ENCODE measurements at places on chromosomes 6 and 20.
A peak's percentile ranks its signal among the peaks of the same experiment; 100 is the strongest.

DNA sequence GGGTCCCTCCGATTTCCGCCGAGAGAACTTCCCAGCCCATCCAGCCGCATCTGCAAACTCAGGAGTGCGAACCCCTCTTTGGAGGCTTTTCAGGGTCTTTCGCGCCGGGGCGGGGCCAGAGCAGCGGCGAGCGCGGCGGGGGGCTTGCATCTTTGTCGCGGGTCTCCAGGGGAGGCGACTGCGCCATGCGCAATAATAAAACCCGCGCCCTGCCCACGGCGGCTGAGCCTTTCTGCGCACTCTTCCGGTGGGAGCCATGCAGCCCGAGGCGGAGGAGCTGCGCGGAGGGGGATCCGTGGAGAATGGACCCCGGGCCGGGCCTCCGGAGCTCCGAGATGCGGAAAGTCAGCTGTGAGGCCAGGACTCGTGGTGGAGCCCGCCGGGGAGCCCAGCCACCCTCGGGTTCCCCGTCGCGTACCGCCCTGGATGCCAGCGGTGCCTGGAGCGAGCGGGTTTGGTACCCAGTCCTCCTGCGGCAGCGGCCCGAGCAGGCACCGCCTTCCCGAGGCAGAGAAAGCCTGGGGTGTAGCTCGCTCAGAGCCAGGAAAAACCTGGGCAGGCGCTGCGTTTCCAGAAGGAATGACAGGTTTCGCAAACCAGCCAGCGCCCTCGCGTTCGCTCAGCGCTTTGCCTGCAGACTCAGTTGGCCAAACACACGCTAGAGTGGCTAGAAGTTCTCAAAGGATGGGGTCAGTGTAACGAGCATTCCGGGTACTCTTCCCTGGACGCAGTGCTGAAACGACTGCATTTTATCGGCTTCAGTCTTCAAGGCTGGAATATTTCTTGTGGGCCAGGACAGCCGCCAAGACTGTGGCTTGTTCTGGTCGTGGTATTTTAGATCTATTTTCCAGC, 1.2 kb downstream of the AKAP12 start:
- DNase-seq, result peak; percentile 82

- DNase-seq, result no peak
These were observed 270.8 kb downstream of the SMOC2 start for GRCh38 chr6:168711666-168712300.

DNA sequence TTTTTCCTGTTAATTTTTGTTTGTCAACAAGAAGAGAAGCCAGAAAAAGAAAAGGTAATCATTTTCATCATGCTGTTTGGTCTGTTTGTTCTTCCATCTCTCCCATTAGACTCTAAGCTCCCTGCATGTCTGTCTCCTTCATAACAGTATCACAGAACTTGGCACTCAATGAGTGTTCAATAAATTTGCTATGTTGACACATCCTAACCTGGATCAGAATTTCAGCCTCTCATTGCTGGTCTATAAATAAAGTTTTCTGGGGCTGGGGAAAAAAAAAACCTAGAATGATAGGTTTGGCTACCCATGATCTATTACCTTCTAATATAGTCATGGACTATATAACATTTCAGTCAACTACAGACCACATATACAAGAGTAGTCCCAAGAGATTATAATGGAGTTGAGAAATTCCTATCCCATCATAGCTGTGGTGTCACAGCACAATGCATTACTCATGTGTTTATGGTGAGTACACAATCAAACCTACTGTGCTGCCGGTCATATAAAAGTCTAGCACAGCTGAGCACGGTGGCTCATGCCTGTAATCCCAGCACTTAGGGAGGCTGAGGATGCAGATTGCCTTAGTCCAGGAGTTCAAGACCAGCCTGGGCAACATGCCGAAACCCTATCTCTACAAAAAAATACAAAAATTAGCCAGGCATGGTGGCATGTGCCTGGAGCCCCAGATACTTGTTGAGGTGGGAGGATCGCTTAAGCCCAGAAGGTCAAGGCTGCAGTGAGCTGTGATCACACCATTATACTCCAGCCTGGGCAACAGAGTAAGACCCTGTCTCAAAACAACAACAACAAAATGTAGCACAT, 5.9 kb downstream of the NUDT3 start:
- peak; percentile 95 for DNase-seq

DNA sequence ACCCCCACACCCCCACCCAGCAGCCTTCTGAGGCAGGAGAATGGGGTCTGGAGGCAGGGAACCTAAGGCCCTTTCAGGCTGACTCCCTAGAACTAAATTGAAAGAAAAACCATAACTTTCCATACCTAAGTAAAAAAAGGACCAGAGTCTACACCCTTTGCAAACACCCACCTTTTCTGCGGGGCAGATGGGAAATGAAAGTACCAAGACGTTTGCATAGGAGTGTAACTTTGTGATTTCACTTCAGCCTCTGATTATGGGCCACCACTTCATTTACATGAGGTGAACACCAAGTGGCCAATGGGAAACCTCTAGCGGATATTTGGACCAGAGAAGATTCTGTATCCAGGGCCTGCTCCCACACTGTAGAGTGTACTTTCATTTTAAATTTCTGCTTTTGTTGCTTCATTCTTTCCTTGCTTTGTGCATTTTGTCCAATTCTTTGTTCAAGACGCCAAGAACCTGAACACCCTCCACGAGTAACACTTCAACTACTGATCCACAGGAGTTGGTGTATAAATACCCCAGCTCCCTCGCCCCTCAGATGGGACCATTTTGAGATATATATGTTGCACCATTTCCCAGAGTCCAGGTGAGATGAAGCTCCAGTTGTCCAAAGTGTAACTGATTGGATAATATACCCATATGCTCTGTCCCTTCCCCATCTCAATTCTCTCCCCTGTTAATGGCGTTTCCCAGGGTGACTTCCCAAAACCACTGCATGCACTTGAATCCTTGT, 18.9 kb upstream of the SRSF6 start:
- no peak for DNase-seq

GRCh38 chr6:4732691-4733315, 43.4 kb upstream of the CDYL start:
- DNase-seq, result peak; percentile 93

DNA sequence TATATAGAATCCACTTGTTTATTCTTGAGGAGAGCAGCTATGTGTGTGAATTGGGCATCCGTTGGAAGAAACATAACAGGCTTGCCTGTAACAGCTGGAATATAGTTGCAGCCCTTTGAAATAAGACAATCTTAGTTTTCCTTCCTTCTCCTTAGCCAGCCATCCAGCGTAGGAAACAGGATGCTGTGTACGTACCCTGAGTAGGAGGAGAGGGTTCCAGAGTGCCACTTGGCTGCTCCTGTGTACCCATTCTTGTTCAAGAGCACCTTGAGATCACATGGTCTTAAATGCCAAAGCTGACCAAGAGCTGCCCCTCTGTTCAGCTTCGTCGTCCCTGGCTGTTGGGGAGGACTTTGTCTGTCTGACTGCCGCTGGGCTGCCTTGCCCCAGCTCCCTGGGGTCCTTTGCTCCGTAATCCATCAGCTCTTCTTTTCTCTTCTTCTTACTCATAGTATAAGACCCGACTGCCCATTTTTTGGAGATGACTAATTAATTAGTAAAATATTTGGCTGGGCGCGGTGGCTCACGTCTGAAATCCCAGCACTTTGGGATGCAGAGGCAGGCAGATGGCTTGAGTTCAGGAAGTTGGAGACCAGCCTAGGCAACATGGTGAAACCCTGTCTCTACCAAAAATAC, 49.0 kb downstream of the RREB1 start:
- DNase-seq, result peak; percentile 49

DNA sequence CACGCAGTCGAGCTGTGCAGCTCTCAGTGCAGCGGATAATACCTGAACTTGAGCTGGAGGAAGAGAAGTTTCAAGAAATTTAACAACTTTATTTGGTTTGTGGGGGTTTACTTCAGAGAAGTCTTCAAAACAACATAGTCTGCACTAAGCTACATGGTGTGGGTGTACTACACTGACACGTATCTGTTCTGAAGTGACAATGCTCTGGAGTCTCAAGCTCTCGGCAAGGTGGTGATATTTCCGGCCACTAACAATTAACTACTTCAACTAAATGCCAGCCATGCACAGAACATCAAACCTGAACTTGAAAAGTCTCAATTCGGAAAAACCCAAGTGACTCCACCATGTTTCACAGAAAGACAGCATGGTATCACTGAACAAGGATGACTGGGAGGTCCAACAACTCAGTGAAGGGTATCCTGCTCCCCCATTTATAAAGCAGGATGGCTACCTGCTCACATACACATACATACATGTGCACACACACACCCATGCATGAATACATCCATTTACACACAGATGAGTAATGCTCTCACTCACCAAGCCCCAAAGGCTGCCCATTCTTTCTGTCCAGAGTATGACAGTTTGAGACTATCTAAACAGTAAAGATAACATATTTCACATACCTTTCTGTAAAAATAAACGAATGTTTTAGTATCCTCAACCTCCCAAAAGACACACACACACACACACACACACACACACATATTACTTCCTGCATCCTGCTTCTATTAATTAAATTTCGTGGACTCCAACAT, 15.4 kb upstream of the ANKRD60 start:
- DNase-seq, result peak; percentile 56

- no peak for DNase-seq
These were observed 227.9 kb upstream of the IRAK1BP1 start for GRCh38 chr6:78639111-78640110.

DNA sequence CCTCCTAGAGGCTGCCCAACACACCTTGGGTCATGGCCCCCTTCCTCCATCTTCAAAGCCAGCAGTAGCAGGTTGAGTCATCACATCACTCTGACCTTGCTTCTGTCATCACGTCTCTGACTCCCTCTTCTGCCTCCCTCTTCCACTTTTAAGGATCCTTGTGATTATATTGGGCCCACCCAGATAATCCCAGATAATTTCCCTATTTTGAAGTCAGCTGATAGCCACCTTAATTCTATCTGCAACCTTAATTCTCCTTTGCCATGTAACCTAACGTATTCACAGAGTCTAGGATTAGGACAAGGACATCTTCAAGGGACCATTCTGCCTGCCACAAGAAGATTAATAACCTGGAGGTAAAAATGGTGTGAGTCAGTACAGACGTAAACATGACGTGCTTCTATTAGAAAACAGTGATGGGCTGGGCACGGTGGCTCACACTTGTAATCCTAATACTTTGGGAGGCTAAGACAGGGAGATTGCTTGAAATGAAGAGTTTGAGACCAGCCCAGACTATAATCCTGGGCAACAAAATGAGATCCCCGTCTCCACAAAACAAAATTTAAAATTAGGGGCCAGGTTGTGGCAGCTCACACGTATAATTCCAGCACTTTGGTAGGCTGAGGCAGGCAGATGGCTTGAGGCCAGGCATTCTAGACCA, 3.3 kb downstream of the ZSWIM3 start:
- DNase-seq, result peak; percentile 42

DNA sequence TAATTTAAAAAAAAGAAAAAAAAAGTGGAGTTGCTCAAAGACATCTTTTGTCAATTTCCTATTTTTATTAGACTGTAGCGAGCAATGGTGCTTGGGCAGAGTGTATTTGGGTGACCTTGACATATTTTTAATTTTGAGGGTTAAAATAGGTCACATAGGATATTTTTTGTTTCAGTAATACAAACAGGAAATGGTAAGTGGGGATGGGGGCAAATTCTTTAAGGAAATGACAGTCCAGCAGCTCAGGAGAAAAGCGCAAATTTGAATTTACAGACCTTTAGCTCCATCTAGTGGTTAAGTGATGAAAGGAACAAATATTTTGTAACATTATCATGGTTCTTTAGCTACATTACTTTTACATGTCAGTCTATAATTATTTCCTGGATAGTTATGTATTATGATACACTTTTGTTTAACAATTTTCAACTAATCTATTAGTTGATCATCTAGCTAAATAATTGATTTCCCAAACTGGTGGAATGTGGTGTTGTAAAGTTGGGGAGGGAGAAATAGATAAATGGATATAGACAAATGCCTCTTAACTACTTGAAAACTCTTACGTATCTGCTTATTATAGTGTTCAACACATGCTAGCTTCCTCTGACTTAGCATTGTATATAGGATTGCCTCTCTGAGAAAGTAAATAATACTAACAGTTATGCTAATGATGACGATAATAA, 10.0 kb downstream of the CITED2 start:
- peak; percentile 48 for DNase-seq

DNA sequence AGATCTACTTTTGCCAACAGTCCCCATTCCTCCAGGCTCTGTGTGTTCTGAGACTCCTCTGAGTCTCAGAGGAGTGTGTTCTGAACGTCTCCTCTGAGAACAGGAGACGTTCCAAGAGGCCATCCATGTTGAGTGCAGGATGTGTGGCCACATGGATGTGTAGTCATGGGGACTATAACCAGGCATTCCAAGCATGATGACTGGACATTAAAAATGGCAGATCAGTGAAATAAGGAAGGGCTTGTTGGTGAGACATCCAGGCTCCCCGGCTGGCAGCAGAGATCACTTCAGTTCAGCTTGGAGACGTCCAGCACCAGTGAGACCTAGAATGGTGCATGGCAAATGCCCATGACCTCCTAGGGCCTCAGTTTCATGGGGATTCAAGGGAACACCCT, 34.3 kb upstream of the POU5F1 start:
- DNase-seq, result no peak

GRCh38 chr6:74946961-74947360, 258.9 kb downstream of the COL12A1 start:
- peak; percentile 70 for DNase-seq

DNA sequence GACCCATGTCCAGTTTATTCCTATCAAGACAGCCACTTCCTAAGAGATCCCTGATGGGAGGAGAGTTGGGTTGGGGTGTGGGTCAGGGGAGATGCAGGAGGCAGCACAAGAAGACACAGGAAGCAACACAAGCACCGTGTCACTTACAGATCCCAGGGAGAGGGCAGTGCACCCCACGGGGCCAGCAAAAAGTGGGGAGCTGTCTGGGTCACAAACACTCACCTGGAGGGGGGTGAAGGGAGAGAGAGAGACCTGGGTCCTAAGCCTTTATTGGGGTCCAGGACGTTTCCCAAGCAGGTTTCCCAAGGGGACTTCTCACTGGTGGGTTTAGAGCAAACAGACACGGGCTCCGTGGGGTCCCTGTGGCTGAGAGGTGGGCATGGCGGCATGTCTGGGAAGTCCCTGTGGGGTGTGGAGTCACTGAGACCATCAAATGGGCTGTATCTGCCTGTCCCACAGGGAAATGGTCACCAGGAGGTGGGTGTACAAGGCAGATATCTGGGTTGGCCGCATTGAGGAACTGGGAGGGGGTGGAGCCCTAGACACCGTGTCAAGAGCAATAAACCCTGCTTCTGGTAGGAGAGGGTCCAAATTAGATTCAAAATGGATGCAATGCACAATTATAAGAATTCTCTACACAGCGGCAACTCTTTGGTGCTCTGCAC, 1.6 kb upstream of the CD93 start:
- no peak for DNase-seq

- no peak for DNase-seq
These were observed 835.8 kb downstream of the GRIK2 start for GRCh38 chr6:102229271-102229670.
